ENCODE measurements at places on chromosomes 12 and 14. TPM values are rescaled to one million over a fixed set of nuclear protein-coding genes. Genes with fewer than 3 reads are reported as not detected.

The CD4 gene
- total RNA-seq, result not detected

The KRT6C gene
- total RNA-seq, result not detected

The BAG5 gene
- total RNA-seq, result 21.0 TPM

The SRRM4 gene
- not detected for total RNA-seq
